ENCODE measurements at places on chromosomes 12 and 14.

- DNase-seq, result no peak
Measured at GRCh38 chr12:27553941-27554340, 29.9 kb downstream of the PPFIBP1 start.

GRCh38 chr14:35878272-35879150 is 52.4 kb downstream of the BRMS1L start:
- peak; percentile 74 for DNase-seq

DNA sequence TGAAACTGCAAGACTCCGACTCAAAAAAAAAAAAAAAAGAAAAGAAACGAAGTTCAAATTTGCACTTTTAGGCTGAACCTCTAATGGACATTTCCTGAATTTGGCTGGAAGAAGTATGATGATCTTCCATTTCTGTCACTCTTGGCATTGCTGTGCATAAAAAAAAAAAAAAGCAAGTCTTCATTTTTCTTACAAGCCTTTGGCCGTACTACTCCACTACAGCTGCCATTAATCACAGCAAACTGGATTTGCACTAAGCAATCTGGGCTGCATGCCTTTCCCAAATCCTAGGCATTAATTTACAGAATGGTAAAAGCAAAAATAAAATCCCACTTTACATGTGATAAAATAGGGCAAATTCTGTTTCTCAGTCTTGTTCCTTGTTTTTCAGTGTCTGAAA is 7.1 kb downstream of the CSRP2 start:
- DNase-seq, result no peak

- peak; percentile 75 for DNase-seq
Measured at GRCh38 chr12:109110988-109111495, 5.3 kb upstream of the ACACB start.

GRCh38 chr14:87935081-87935828 is 57.7 kb downstream of the GALC start:
- DNase-seq, result no peak

- DNase-seq, result peak; percentile 6
Measured at GRCh38 chr14:98494582-98494981, 777.4 kb downstream of the BCL11B start.

DNA sequence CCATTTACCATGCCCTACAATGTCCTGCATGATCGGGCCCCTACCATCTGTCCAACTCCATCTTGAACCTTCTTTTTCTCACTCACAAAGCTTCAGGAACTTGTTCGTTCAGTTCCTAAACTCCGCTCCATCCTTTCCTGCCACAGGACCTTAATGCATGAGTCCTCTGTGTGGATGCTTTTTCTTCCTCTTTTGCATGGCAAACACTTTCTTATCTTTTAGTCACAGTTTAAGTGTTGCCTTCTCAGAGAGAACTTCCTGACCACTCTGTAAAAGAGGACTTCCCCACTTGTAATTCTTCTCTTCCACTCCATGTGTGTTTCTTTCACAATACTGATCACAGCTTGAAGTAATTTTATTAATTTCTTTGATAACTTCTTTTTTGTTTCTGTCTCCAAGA is 54.4 kb upstream of the ETV6 start:
- no peak for DNase-seq

DNA sequence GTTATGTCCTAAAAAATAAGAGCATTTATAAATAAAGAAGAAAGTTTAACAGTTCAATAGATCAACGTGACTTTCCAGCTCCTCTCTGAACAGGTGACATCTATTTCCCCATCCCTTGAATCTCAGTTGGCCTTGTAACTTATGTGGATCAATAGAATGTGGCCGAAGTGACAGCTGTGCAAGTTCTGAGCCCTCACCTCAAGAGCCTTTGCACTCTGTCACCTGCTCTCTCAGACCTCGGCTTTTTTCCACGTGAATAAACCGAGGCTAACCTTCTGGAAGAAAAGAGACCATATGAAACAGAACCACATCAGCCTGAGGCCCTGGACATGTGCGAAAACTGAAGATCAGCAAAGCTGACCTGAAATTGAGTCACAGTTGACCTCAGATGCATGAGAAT is 253.0 kb downstream of the DAD1 start:
- no peak for DNase-seq

GRCh38 chr14:24978862-24979724 is 70.9 kb downstream of the STXBP6 start:
- DNase-seq, result no peak

DNA sequence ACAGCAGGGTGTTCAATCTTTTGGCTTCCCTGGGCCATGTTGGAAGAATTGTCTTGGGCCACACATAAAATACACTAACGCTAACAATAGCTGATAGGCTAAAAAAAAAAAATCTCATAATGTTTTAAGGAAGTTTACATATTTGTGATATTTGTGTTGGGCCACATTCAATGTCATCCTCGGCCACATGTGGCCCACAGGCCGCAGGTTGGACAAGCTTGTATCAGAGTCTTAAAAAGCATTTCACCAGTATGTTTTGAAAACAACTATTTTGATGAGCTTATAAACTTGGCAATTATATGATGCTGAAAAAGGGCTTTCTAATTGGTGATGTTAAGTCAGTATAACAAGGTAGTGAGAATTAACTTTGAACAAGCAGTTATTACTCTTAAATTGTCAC is 78.9 kb downstream of the PIK3C2G start:
- no peak for DNase-seq

GRCh38 chr12:24045816-24046257 is 96.4 kb upstream of the SOX5 start:
- DNase-seq, result peak; percentile 91

- no peak for DNase-seq
Measured at GRCh38 chr12:114697741-114698565, 14.0 kb upstream of the TBX3 start.

- no peak for DNase-seq
Measured at GRCh38 chr14:68817506-68818212, 24.8 kb upstream of the ZFP36L1 start.

DNA sequence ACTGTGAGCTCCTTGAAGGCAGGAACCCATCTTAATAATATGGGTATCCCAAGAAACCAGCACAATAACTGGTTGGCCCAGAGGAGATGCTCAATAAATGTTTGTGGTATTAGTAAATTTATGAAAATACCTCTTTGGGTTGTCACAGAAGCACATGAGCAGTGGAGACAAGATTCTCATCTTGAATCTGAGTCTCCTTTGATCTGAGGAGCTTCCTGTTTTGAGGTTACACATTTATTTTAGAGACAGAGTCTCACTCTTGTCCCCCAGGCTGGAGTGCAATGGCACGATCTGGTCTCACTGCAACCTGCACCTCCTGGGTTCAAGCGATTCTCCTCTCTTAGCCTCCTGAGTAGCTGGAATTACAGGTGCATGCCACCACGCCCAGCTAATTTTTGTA is 247.4 kb downstream of the NRXN3 start:
- DNase-seq, result no peak

DNA sequence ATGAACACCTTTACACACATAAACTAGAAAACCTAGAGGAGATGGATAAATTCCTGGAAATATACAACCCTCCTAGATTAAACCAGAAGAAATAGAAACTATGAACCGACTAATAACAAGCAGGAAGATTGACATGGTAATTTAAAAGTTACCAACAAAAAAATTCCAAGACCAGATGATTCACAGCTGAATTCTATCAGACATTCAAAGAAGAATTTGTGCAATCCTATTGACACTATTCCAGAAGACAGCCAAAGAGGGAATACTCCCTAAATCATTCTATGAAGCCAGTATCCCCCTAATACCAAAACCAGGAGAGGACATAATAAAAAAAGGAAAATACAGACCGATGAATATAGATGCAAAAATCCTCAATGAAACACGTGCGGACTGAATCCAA is 102.6 kb upstream of the KRR1 start:
- no peak for DNase-seq
